Activated T-cell treated with anti-CD3 and anti-CD28 coated beads, Interleukin-2, amount 50 U/mL, for 1 hour (primary cell): ENCODE measurements at places on chromosomes 5 and 9.

GRCh38 chr5:115948091-115948534 is 14.2 kb upstream of the LVRN start:
- DNase-seq: no peak

- DNase-seq: no peak
These were observed 7.0 kb upstream of the FBXO4 start for GRCh38 chr5:41918105-41918504.

DNA sequence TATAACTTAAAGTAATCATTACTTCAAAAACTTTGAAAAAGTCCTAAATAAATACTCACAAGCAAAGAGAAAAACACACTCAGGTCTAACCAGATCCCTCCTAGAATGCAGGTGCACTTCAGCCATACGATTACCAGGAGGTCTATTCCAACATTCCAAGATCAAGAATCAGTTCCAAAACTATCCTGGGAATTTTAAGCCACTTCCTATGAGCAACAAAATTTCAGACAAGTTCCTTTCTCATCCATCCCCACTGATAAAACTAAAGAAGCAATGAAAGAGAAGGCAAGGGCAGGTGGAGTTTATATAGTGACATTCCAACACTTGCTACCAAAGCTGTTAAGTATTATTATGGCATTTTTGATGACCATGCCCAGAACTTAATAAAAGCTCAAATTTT is 29.6 kb downstream of the MLLT3 start:
- no peak for DNase-seq

GRCh38 chr5:81286059-81286617 is 15.2 kb upstream of the ZCCHC9 start:
- no peak for DNase-seq

DNA sequence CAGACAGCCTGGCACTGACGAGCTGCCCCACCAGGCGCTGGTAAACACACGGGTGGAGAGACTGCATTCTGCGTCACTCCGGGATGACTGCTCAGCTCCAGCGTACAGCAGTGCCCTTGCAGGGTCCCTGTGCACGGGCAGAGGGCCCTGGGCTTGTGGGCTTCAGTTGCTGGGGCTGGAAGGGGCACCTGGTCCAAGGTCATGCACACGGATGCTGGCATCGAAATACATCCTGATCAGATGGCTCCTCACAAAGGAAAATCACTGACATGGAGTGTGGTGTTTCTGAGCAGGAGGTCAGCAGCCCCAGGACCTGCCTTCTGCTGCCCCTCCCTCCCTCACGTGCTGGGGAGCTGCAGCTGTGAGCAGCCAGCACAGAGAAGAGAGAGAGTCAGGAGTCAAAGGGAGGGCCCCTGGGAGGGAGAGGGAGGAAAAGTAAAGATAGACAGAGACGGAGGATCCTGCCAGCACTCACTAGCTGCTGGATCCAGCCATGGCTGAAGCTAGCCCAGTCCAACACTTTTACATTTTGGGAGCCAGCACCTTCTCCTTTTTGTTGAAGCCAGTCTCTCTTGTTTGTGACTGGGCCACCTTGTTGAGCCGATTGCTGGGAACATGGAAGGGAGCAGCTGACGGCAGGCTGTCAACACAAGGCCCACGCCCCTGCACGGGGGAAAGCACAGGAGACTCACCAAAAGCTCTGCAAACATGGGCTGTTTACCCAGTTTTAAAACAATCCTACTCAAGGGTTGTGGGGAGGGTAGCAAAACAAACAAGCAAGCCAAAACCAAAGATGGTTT is 166.5 kb upstream of the PHYKPL start:
- no peak for DNase-seq

DNA sequence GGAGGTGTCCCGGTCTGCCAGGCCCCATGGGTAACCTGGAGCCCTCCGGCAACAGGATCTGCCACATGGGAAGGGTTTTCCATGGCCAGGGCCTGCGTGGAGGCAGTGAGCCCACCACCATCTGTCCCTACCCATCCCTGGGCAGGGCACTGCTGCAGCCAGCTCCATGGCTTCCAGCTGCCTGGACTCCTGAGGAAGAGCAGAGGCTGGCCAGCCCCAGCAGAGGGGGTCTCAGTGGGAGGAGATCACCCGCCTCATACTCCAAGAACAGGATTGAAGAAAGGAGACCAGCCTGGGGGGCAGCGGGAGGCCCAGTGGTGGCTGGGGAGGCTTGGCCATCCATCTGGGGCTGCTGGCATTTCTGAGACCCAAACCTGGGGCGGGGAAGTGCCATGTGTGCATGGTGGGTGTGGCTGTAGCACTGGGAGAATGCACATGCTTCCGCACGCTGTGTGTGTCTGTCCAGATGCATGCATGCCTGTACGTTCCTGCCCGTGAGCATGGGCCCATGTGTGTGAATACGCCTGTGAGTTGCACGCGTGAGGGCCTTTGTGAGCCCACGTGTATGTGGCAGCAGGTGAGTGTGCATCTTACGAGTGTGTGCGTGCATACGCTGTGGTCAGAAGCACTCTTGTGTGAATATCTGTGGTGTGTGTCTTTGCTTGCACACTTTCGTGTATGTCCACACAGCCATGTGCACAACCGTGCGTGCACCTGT is 78.5 kb downstream of the LMX1B start:
- no peak for DNase-seq

- no peak for DNase-seq
These were observed 66.7 kb downstream of the DAB2IP start for GRCh38 chr9:121718084-121718483.

DNA sequence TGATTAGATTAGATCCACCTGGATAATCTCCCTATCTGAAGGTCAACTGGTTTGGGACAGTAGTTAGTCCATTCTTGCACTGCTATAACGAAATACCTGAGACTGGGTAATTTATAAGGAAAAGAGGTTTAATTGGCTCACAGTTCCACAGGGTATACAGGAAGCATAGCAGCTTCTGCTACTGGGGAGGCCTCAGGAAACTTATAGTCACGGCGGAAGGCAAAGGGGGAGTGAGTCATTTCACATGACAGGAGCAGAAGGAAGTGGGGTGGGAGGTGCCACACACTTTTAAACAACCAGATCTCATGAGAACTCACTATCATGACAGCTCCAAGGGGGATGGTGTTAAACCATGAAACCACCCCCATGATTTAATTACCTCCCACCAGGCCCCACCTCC is 9.9 kb downstream of the C9orf40 start:
- DNase-seq: no peak

- DNase-seq: no peak
These were observed 61.3 kb downstream of the KCNIP1 start for GRCh38 chr5:170565072-170565471.

DNA sequence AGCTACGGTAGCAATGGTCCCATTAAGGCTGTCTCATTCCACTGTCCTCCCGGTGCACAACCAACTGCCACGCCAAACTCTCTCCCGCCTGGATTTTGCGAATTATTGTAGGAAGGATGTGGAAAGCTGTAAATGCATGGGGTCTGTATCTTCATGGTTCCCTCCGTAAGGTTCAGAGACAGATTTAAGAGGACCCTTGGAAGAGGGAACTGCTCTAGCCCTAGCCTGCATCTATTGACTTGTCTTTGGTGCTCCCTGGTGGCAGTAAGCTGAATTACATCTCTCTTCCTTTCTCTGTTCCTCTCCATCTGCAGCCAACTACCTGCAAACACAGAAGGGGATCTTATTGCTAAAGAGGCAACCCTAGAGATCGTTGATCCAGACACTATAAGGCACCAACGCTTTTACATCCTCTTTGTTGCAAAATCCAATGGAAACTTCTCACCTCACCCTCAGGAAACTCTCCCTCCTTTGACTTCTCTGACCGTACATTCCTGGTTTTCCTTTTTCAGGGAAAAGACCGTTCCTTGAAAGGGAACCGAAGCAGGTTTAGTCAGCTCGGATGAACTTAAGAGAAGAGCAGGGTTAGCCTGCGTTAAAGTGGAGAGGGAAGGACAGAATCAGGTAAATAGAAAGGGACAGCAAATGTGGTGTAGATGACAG is 11.9 kb downstream of the CAPSL start:
- DNase-seq: peak; percentile 50

GRCh38 chr9:5902377-5902776 is 11.7 kb downstream of the MLANA start:
- DNase-seq: no peak

GRCh38 chr5:122458278-122458872 is 146.3 kb downstream of the SNCAIP start:
- DNase-seq: no peak

DNA sequence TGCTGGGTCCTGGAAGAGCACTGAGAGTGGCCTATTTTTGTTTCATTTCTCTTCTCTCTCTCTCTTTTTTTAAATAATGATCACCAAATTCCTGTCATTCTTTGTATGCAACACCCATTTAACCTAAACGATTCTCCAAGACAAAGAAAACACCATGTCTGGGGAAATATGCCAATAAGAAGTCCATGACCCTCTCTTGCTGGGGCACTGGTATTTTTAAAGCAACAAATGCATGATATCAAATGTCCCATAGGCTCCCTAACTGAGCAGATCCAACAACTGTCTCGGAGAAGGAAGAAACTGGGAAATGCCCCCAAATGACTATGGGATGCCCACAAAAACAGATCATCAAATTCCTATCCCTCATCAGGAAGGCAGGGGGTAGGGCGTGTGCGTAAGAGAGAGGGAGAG is 567.4 kb downstream of the CCDC171 start:
- no peak for DNase-seq

DNA sequence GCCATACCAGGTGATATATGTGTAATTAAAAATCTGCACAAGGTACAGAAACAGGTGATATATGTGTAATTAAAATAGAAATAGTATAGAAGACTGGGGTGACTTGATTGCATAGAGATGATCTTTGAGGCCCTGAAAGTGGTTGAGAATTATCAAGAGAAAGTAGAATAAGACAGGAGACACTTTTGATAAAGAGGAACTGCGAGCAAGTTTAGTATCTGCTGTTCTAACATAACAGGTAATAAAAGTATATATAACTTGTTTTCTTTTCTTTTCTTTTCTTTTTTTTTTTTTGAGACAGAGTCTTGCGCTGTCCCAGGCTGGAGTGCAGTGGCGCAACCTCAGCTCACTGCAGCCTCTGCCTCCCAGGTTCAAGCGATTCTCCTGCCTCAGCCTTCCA is 5.4 kb downstream of the SNX2 start:
- DNase-seq: no peak
